Activated CD4-positive, alpha-beta T cell treated with anti-CD3 and anti-CD28 coated beads, Interleukin-2, amount 50 U/mL, for 1 hour (primary cell): ENCODE measurements at places on chromosomes 16 and 17.

DNA sequence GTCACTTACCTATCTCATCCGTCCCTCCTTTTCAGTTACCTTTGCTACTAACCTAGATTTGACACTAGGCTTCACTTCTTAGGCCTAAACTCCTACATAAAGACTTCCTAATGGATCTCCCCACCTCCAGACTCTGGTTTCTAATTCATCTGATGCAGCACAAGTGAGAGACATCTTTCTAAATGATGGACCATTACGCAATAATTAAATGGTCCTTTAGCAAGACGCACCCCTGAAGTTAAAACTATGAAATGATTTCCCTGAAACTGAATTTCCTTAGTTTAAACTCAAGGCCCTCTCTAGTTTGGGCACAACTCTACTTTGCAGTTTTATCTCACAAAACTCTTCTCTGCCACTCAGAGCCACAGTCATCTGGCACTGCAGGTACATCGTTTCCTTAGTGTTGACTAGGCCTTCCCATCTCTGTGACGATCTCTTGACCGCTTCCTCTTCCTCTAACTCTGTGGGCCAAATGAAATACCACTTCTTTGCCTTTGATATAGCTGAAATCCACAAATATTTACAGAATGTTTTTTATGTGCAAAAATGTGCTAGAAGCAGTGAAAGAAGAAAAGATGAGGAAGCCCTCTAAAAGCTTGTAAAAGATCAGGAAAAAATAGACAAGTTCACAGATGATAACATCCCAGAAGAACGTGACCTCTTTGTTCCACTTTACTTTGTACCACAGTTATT is 3.3 kb downstream of the SYNRG start:
- DNase-seq = peak; percentile 18

- no peak for DNase-seq
These were observed 400 bp upstream of the CEP112 start for GRCh38 chr17:66192378-66192687.

- no peak for DNase-seq
These were observed 8.8 kb upstream of the SSTR5 start for GRCh38 chr16:1063728-1064127.

GRCh38 chr16:52676959-52677358 is 130.0 kb upstream of the TOX3 start:
- DNase-seq = no peak

DNA sequence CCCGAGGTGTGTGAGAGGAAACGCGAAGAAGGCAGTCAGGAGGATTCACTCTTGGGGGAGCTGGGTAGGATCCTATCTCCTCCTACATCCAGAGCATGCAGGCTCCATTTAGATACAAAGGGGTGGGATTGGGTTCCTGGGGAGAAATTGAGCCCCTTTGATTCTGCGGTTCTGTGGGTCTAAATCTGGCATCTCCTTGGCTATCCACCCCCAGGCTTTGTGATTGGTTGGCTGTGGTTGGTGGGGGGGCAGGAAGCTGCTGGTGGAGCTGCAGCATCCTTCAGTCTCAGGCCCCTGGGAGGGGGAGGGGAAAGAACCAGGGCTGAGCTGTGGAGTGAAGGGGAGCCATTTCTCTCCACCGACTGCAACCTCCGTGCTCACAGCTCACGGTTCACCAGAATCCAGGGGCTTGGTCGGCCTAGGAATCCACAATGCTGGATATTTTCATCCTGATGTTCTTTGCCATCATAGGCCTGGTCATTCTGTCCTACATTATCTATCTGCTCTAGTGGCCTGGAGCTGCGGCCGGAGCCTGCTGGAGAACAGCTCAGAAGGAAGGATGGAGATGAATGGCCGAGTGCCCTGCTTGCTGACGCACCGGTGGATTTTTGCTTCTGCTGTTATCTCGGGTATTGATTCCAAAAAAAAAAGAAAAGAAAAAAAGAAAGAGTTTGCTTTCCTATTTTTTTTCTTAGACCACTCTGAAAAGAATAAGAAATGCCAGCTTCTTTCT is at the start of gene LASP1NB:
TSS of gene LASP1NB (plus strand) at position 352 of the 733 bp plus-strand sequence.
- DNase-seq = no peak

DNA sequence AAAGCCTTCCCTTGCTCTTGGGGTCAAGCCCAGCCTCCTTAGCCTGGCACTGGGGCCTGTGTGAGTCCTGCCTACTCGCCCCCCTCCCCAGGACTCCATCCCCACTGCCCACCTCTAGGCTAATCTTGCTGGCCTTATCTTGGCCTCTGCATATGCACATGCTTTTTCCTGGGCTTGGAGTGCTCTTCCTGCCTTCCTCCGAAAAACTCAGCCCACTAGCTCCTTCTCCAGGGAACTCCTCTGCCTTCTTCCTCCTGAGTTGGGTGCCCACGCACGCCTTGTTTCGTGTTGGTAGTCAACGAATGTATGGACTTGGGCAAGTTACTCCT is 16.5 kb downstream of the TBX2 start:
- no peak for DNase-seq

- DNase-seq = peak; percentile 86
These were observed at the start of gene SPNS1 for GRCh38 chr16:28974437-28975157. Gene SPNS1, plus strand, starts transcription at chr16:28974778. Its CDS starts 374 bp downstream, at chr16:28975152.

DNA sequence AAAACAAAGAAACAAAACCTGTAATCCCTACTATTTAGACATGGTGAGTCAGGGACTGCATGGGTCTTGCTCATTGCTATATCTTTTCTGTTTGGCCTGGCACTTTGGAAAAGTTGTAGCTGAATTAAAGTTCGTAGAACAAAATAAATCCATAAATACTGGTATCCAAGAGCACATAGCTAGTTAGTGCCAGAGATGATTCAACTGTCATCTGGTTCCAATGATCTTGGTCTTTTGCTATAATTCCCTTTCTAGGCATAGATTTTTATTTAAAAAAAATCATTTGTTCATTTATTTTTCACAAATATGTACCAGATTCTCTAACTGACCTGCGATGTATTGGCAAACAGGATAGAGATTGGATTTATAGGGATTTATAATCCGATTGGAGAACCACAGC is 1436.1 kb upstream of the GOT2 start:
- no peak for DNase-seq
